ENCODE measurements at places on chromosomes 1 and 21.

- no peak for DNase-seq
These were observed 265.8 kb upstream of the CSF3R start for GRCh38 chr1:36748466-36748865.

GRCh38 chr1:41462680-41463004 lies 21.8 kb downstream of the EDN2 start:
- no peak for DNase-seq

DNA sequence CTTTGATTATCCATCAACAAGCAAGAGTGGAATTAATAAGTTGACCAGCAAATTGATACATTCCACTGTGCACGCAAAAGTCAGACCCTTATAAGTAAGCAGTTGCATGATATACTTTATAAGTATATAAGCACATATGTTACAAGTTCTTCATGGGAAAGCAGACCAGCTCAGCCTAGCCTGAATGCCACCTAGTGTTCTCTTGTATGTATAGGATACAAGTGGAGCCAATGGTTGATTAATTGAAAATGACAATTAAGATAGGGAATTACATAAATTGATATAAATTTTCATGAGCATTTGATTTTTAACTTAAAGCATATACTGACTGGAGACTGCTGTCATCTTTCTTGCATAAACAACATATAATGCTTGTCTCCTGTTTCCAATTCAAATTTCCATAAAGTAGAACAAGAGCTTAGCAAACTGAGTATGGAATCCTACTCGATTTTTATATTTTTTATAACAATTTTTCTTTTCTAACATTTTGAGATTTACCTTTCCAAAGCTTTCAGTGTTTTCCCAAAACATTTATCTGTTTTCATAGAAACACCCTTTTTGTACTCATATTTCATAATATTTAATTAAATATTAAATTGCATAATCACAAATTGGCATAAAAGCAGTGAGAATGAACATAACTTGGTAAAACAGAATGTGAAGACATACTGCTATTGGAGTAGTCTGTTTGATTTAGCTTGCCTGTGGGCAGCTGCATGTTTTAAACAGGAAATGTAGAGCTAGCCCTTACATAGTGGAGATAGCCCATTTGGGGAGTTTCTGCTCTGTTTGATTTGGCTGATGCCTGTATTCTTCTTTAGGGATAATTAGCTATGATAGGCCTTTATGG lies 62.8 kb downstream of the MAGI3 start:
- peak; percentile 78 for DNase-seq

DNA sequence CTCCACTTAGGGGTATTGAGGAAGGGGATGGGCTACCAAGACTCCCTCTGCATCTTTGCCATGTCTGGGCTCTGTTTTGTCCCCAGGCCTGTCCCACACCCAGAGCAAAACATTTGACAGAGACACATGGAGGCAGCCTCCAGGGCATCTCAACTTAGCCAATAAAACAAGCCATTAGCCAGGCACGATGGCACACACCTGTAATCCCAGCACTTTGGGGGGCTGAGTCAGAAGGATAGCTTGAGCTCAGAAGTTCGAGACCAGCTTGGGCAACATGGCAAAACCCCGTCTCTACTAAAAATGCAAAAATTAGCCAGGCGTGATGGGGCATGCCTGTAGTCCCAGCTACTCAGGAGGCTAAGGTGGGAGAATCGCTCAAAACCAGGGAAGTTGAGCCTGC lies 120.3 kb upstream of the IPO9 start:
- no peak for DNase-seq

- no peak for DNase-seq
These were observed 34.1 kb upstream of the COL11A1 start for GRCh38 chr1:103142461-103142860.

DNA sequence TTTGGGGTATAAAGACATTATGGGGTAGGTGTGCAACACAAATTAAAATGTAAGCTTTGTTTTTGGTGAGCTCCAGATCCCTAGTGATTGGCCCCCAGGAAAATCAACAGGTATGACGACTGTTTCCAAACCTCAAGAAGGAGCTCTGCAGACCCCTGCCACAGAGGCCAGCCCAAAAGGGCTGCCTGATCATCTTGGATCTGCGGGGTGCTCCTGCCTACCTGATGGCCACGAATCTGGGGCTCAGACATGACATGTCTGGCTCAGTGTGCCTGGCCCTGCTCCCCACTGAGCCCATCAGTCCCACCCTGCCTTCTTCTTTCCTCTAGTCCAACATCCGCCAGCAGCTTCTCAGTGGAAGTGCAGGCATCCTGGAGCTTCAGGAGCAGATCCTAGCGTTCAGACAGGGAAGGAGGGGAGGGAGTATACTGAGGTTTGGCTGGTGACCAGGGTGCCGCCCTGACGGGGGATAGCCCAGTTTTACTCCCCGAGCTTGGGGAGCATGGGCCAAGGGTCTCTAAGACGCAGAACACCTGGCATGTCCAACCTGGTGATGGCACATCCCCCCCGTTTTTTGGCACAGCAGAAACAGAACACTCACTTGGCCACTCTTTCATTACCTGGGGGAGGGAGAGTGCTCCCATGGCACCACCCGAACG lies 31.8 kb downstream of the ZNF496 start:
- no peak for DNase-seq

DNA sequence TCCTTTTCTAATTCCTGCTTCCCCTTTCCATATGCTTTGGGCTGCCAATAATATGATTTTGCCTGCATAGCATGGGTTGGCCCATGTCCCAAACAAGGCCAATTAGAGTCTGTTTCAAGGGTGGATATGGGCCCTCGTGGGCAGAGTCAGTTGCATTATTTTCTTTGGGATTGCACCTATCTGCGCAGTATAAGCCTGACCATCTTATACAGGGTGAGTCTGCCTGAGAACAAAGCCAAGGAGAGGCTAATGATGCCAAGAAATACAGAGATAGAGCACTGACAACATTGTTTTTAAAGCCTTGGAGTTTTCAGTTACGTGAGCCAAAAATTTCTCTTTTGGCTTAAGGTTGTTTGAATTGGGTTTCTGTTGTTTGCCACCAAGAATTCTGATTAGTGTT lies 18.6 kb downstream of the OVAAL start:
- DNase-seq, result no peak

GRCh38 chr1:97500760-97501159 lies 420.1 kb downstream of the DPYD start:
- no peak for DNase-seq

DNA sequence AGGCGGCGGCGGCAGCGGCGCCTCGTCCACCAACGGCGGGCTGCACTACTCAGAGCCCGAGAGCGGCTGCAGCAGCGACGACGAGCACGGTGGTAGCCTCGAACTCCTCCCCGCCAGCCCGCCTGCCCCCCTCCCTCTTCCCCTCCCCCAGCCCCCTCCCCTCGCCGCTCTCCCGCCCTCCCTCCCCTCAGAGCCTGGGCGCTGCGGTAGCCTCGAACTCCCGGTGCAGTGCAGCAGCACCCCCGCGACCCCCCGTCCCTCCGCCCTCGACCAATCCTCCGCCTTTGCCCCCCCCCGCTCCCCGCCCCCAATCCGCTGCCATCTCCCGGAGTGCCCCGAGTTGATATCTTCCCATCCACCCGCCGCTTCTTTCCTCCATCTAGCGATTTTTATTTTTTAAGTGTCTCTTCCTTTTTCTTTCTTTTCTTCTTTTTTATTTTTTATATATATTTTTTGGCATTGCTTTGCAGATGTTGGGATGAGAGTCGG lies 516 bp downstream of the RCOR3 start:
- DNase-seq, result peak; percentile 34

- no peak for DNase-seq
These were observed 16.7 kb downstream of the HMGN1 start for GRCh38 chr21:39332175-39332574.

- peak; percentile 8 for DNase-seq
These were observed 43.1 kb downstream of the SCP2 start for GRCh38 chr1:52970149-52970548.

- peak; percentile 42 for DNase-seq
These were observed 296.7 kb upstream of the PTBP2 start for GRCh38 chr1:96424877-96425276.

- no peak for DNase-seq
These were observed 1.8 kb downstream of the TXNIP start for GRCh38 chr1:145994391-145995120.

GRCh38 chr21:31221043-31221442 lies 123.0 kb downstream of the TIAM1 start:
- DNase-seq, result no peak

GRCh38 chr1:39711104-39711965 lies 20.1 kb upstream of the HPCAL4 start:
- no peak for DNase-seq

GRCh38 chr1:109263597-109264378 lies 14.4 kb downstream of the CELSR2 start:
- DNase-seq, result peak; percentile 91

GRCh38 chr1:172477216-172477615 lies 33.3 kb upstream of the PIGC start:
- DNase-seq, result no peak

- no peak for DNase-seq
These were observed 15.2 kb downstream of the PPFIA4 start for GRCh38 chr1:203041351-203041932.

DNA sequence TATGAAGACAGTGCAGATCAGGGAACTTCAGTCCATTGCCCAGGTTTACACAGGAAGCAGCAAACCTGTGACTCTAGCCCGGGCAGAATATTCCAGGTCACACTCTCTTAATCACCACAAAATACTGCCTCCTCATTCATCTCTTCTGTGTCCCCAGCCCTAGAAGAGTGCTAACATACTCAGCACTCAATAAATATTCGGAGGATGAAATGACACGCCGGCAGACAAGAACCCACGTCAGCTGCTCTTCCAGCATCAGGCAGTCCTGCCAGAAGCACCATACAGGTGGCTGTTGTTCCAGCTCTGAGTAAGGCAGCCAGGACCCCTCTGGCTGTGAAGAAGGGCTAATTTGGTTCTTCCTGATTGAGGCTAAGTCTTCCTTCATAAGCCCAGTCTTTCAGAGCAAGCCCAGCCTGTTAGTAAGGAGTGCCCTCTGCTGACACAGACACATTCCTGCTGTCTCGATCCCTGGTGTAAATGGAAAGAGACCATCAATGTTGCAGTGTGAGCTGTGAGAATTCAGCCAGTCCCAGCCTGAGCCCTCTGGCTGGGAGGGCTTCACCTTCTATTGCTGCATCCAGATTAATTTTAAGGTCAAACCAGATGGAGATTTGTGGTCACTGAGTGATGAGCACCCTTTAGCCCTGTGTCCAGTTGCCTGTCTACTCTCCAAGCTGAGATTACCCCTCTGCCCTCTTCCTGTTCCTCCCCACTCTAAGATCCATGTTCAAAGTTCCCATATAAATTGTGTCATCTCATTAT lies 45.0 kb upstream of the KIRREL1 start:
- peak; percentile 60 for DNase-seq

DNA sequence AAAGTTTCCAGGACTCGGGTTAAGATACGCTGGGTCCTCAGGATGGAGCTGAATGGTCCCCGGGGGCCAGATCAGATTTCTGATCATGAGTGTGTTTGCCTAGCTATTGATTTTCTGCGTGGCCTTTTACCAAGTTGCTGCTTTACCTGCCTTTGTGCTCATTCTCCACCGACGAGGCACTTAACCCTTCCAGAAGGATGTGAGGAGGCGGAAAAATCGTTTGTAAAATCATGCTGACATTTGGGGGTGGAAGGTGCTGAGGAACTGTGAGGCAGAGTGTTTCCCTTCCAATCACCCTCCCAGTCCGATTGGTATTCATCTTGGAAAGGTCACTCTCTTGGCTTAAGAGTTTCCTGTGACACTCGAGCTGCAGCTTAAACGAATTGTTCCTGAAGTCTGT lies 337.1 kb upstream of the KAZN start:
- DNase-seq, result no peak

DNA sequence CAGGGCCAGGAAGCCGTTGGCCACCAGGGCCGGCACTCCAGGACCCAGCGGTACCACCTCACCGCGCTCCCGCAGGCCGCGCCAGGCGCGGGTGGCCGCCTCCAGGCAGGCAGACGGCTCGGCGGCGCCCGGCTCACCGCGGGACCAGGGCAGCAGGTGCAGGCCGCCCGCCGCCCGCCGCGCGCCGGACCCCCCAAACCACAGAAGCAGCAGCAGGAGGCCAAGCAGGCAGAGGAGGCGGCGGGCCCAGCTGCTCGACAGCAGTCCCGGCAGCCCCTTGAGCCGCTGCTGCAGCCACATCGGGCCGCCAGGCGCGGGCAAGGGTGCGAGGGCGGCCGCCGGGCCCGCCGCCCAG lies 312 bp downstream of the KIAA2013 start:
- no peak for DNase-seq

DNA sequence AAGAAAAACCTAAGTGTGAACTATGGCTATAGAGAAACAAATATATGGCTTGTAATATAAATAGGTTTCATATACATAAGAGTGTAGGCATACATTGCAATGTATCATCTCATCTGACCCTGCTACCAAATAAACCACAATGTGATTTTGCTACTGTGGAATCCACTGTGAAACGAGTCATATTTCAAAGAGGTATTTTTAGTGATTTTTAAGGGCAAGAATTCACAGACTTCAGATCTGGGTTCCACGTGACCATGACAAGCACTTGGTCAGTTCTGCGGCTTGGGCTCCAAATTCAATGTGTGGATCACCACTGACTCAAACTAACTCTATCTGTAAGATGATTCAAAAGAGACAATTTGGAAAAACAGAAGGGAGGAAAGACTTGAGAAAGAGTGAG lies 147.0 kb upstream of the ERG start:
- DNase-seq, result peak; percentile 81

GRCh38 chr1:104794035-104794434 lies 1044.3 kb downstream of the AMY1C start:
- DNase-seq, result no peak

GRCh38 chr1:31807273-31808048 lies 8.4 kb downstream of the SPOCD1 start:
- no peak for DNase-seq

- peak; percentile 96 for DNase-seq
These were observed 126.9 kb downstream of the SETD4 start for GRCh38 chr21:35933466-35933865.

- peak; percentile 21 for DNase-seq
These were observed 534.5 kb downstream of the PTPRC start for GRCh38 chr1:199173356-199173755.

- peak; percentile 45 for DNase-seq
These were observed 51.9 kb upstream of the ZNF326 start for GRCh38 chr1:89942825-89943658.

DNA sequence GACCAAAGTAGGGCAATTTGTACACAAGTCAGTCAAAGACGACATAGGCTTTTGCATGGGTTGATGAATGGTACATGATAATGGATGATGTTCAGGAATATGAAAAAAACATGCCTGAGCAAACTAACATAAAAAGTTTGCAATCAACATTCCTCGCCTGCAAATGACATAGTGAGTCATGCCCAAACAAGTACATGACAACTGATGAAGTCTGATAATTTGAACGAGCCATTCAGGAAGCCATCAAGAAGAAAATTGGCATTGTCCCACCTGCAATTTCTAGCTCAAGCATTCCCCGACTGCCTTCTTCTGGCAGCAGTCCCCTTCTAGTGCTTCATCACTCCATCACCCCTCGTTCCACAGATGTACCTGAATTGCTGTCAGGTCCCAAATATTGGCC lies 118.4 kb upstream of the NR5A2 start:
- no peak for DNase-seq

GRCh38 chr1:50132347-50132894 lies 23.7 kb downstream of the ELAVL4 start:
- DNase-seq, result no peak

- no peak for DNase-seq
These were observed 1.1 kb downstream of the CD84 start for GRCh38 chr1:160578175-160578524.

GRCh38 chr1:116228511-116228910 lies 117.3 kb downstream of the MAB21L3 start:
- DNase-seq, result no peak

Measured in foreskin fibroblast (primary cell).